ENCODE measurements at places on chromosomes 7 and 10.

DNA sequence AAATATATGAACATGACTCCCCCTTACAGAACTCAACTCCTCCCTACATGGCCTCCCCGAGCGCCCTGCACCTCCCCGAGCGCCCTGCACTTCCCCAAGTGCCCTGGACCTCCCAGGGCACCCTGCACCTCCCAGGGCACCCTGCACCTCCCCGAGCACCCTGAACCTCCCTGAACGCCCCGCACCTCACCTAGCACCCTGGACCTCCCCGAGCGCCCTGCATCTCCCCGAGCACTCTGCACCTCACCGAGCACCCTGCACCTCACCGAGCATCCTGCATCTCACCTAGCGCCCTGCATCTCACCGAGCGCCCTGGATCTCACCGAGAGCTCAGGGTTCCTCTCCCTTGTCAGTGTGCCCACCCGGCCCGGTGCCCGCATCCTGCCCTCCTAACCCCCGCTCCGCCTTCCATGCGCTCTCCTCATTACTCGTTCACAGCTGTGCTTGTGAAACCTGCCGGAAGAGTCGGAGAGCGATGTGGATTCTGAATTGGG, 134.3 kb downstream of the ACTR3B start:
- DNase-seq = no peak

DNA sequence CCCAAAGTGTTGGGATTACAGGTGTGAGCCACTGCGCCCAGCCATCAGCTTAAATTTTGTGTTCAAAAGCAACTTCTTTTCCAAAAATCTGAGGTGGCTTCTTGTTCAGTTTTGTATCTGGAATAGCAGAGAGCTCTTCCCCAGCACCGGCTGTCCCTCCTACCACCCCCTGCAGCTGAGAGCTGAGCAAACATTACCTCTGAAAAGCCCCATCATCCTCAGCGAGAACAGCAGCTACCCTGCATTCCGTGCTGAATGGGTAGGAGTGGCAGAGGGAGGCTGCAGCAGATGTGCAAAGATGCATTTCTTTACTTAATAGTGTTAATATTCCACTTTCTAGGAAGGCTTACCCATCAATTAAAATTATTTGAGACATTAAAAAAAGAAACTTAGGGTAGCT, 31.8 kb downstream of the CCM2 start:
- no peak for DNase-seq

- DNase-seq = no peak
Measured at GRCh38 chr7:151403764-151404163, 6.1 kb downstream of the WDR86 start.

DNA sequence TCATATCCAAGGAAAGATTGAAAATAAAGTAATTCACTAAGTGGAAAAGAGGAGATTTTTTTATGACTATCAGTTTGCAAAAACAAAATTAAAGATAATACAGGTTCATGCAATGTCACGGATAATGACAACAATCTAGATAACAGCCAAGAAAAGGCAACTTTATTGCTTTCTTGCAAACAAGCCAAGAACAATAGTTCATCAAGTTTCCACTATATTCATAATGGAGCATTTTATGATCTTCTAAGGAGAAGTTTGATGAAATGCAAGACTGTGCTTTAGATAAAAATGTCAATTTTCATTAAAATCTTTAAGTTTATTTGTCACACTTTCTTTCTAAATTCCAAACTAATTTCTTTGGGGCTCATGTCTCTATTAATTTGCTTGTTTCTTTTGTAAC, 53.9 kb upstream of the NRP1 start:
- no peak for DNase-seq

DNA sequence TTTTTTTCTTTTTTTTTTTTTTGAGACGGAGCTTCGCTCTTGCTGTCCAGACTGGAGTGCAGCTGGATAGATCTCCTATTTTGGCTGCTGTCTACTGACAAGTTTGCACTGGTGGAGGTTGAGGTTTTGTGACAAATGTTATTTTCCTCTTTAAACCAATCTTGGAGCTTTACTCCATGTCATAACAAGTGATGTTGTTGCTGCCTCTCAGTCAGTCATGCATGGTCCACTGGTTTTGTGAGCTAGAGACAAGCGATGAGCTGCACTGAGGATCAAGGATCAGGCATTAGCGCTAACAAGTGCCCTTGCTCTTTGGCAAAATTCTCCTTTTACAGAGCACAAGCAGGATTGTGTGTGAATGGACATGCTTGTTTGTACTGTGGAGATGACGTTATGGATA, 805 bp upstream of the WDFY4 start:
- DNase-seq = peak; percentile 63

DNA sequence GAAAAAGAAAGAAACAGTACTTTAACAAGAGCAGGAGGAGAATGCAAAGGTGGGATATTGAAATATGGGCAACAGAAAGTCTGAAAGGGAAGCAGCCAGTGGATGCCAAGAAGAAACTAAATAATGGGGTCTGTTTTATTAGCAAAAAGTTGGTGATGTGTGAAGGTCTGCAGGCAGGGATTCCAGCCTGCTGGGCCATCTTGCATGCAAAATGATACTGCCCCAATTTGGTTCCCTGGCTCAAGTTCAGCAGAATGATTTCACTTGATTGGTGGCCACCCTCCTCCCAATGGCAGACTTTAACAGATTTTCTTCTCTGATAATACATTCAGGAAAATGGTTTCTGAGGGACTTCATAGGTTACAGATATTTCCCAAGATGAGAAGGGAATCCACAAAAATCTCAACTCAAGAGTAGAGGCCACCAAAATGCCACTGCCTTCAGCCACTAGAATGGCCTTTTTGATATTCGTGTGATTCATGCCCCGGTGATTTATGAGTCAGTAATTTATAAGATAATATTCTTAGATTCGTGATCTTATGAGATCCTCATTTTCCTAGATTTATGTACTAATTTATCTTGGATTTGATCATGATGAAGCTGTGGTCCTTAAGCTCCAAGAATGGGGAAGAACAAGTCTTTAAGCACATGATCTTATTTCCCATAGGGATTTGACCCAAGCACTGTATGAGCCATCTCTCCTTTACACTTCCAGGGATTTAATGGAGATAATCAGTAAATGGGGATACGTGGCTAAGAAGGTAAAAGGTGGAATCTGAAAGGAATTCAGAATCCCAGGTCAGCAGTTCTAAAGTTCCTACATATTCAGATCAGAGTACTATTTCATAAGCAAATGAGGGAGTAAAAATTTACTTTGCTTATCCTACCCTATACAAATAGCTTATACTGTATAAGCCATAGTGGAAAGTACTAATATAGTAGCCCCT, 32.3 kb upstream of the ADD3 start:
- no peak for DNase-seq

DNA sequence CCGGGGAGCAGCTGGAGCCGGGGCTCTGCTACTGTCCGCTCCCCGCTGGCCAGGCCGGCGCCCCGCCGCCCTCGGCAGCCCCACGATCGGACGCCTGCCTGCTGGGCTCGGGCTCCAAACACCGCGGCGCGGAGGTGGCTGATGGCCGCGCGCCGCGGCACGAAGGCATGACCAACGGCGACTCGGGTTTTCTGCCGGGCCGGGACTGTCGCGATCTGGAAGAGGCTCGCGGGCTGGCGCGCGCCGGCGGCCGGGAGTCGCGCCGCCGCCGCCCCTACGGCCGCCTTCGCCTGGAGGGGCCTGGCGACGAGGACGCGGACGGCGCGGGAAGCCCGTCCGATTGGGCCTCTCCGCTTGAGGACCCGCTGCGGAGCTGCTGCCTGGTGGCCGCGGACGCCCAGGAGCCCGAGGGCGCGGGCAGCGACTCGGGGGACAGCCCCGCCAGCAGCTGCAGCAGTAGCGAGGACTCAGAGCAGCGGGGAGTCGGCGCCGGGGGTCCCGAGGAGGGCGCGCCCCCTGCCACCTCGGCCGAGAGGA, 570 bp downstream of the TBC1D12 start:
- DNase-seq = peak; percentile 51

DNA sequence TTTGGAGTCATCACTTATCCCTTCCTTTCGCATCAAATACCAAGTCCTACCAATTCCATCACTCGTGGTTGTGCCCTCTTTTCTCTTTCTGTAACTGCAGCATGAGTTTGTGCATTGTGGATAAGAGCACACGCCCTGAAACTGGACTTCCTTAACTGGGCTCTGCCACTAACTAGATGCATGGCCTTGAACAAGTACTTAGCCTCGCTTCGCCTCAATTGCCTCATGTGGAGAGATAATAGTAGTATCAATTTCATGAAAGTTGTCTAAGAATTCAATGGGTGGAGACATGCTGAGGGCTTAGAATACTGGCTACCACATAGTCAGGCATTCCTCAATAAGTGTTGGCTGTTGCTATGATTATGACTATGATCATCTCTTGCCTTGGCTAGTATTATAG, 41.5 kb downstream of the CFAP43 start:
- no peak for DNase-seq

DNA sequence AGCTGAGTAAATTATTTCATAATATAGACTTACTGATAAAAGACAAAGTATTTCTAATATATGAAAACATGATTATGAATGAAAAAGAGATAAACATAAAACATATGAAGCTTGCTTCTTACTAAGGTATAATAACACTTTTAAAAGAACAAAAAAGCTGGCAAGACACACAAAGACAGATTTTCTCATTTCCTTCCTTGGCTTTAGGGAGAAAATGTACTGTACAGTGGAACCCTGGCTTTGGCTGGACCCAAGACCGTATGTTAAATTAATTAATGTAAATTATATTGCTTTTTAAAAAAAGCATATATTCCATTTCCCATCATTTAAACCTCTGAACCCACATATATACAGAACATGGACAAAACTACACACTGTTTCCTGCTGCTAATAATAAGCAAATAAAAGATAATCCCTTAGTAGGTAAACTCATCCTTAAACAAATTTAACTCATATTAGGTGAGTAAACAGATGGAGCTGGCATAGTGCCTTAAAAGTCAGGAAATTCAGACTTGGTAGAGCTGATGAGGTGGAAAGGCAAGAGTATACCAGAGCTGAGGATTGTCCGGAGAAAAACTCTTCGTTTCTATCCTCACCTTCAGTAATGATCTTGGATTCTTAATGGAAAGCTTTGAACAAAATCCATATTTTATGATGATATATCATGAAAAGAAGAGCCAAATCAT, 1016.4 kb upstream of the KCND2 start:
- no peak for DNase-seq

GRCh38 chr7:103990991-103991390, 1.5 kb upstream of the RELN start:
- DNase-seq = no peak

GRCh38 chr10:76558586-76558985, 1079.0 kb downstream of the KCNMA1 start:
- no peak for DNase-seq

Data from germinal center (tissue), 1 donor.